ENCODE measurements at places on chromosomes 7 and 10. TPM values are rescaled to one million over a fixed set of nuclear protein-coding genes. Genes with fewer than 3 reads are reported as not detected.

The GBX1 gene
- not detected for total RNA-seq

The CELF2 gene
- 3.9 TPM for total RNA-seq

The PAX4 gene
- not detected for total RNA-seq

The GPR26 gene
- total RNA-seq, result not detected

The EPHA1 gene
- 37.2 TPM for total RNA-seq

The FGL2 gene
- 0.15 TPM for total RNA-seq

The VPS37D gene
- total RNA-seq, result 2.9 TPM

The ITGA8 gene
- 0.04 TPM for total RNA-seq

The INMT gene
- total RNA-seq, result not detected

The ELAPOR2 gene
- 3.2 TPM for total RNA-seq

The NPTX2 gene
- 0.47 TPM for total RNA-seq
